DND-41 (cell line): ENCODE measurements at places on chromosomes 12 and 14.
A peak's percentile ranks its signal among the peaks of the same experiment; 100 is the strongest.

DNA sequence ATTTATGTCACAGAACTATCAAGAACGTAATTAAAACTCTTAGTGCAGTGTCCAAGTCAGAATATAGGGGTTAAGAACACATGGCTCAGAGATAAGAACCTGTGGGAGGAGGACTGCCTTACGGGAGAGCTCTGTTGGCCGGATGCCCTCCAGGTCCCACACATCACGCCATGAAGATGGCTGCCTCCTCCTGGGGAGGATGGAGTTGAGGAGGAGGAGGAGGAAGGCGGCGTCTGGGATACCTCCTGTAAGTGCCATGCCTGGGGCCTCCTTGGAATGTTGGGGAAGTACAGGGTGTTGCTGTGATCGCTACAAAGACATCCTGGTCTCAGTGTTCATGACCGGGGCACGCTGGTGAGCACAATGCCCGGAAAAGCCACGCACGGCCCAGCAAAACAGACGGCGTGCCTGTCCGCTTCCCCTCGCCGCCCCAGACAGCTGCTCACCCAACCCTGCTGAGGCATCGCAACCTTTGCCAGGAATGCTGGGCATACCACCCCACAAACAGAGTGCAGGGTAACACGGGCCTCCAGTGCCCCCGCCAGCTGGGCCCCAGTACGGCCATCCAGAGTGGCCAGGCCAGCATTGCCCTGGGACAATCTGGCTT, 28.7 kb upstream of the CD9 start:
- H3K27me3 ChIP-seq: no peaks in the 10 kb centered on the region
- H3K27ac ChIP-seq: no peak overlapping the region
- H3K36me3 ChIP-seq: no peaks in the 10 kb centered on the region
- no peak overlapping the region for H3K4me3 ChIP-seq
- H3K4me1 ChIP-seq: no peaks in the 10 kb centered on the region
- DNase-seq: no peak

GRCh38 chr14:95557832-95558231, 23.0 kb downstream of the GLRX5 start:
- H3K4me1 ChIP-seq: no peaks in the 10 kb centered on the region
- DNase-seq: no peak
- no peaks in the 10 kb centered on the region for H3K36me3 ChIP-seq
- H3K4me3 ChIP-seq: no peak overlapping the region

DNA sequence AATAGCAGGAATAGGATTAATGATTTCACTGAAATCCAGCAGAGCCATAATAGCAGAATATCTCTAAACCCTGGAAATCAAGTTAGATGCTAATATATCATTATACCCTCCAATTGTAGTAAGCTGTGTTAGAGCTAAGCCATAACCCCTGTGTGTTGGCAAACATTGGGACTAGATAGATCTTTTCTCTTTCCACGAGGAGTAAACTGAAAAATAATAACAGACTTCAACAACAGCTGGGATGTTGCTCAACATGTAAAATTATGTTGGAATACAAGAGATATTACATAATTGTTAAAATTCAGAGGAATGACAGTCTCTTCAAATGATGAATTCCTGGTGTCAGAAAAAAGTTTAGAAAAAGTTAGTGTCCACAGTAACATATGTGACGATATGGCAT, 383.8 kb downstream of the SNAPC1 start:
- no peak overlapping the region for H3K27ac ChIP-seq
- H3K36me3 ChIP-seq: no peaks in the 10 kb centered on the region
- no peak overlapping the region for H3K4me3 ChIP-seq
- no peak for DNase-seq
- H3K27me3 ChIP-seq: peaks cover 3% of the 10 kb centered on the region

DNA sequence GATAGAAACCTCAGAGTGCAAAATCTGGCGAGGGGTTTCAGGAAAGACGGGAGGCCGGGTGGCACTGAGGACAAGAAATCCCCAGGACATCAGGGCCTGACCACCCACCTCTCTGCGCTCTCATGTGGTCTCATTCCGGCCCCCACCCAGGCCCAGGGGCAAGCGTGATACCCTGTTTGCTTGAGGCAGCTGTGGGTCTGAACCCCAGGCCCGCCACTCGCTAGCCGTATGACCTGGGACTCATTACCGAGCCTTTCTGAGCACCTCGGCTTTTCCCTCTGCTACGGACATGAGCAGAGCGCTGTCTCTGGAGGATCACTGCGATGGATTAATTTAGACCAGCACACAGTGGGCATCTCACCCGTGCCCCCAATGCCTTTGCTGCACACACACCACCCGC, 25.5 kb upstream of the BCDIN3D start:
- H3K27ac ChIP-seq: no peak overlapping the region
- no peaks in the 10 kb centered on the region for H3K4me1 ChIP-seq
- no peak for DNase-seq
- H3K27me3 ChIP-seq: no peaks in the 10 kb centered on the region
- no peak overlapping the region for H3K4me3 ChIP-seq
- H3K36me3 ChIP-seq: no peaks in the 10 kb centered on the region

DNA sequence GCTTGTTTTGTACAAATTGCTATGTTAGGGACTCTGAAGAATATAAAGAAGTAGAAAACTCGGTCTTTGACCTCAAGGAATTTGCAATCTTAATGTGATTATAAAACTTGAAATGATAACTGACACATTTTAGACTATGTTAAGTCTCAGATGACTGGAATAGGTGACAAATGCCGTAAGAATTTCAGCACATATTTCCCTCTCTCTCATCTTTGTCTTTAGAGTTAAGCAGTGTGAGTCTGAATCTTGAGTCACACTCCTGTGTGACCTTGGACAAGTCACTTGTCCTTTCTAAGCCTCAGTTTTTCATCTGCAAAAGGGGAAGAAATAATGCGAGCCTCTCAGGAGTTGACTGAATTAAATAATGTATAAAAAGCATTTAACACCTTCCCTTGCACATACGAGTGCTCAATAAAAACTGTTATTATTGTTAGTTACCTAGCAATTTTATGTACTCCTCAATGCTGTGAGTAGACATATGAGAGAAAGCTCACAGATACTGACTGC, 103.7 kb downstream of the DYRK2 start:
- no peaks in the 10 kb centered on the region for H3K4me1 ChIP-seq
- no peaks in the 10 kb centered on the region for H3K27me3 ChIP-seq
- no peak overlapping the region for H3K27ac ChIP-seq
- H3K36me3 ChIP-seq: no peaks in the 10 kb centered on the region
- no peak overlapping the region for H3K4me3 ChIP-seq

DNA sequence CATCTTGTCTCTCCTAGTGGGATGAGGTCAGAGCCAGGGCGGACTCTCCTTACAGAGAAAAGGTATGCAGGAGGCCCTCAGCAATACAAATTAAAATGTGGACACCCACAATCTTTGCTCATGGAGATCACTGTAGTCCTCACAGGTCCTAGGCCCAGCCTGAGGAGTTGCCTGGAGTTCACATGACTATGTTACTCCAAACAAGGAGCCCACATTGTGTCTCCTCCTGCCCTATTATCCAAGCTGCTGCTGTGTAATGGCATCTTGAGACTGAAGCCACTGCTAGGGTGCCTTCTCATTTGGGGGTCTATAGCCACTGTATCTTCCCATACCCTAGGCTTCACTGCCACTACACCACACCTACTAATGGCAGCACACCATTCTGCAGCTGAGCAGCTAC, 11.0 kb downstream of the OR4K1 start:
- H3K27me3 ChIP-seq: no peaks in the 10 kb centered on the region
- no peaks in the 10 kb centered on the region for H3K36me3 ChIP-seq
- H3K4me1 ChIP-seq: no peaks in the 10 kb centered on the region
- H3K27ac ChIP-seq: no peak overlapping the region
- DNase-seq: no peak

- peak; percentile 12 for DNase-seq
- H3K27ac ChIP-seq: no peak overlapping the region
- no peak overlapping the region for H3K4me3 ChIP-seq
- peaks cover 5% of the 10 kb centered on the region; the same call in 1 of the 2 replicates for H3K4me1 ChIP-seq
Measured at GRCh38 chr14:68663385-68664076, 129.3 kb downstream of the ZFP36L1 start.

DNA sequence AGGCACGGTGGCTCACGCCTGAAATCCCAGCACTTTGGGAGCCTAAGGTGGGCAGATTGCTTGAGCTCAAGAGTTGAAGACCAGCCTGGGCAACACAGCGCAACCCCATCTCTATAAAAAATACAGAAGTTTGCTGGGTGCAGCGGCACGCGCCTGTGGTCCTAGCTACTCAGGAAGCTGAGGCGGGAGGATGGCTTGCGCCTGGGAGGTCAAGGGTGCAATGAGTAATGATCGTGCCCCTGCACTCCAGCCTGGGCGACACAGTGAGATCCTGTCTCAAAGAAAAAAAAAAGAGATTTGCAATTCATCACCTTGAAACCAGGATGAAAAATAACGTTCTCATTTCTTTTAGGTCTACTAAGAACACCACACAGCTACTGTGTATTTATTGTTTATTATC, 4.0 kb downstream of the STX2 start:
- no peak overlapping the region for H3K27ac ChIP-seq
- H3K36me3 ChIP-seq: no peaks in the 10 kb centered on the region
- H3K27me3 ChIP-seq: no peaks in the 10 kb centered on the region
- H3K4me3 ChIP-seq: no peak overlapping the region
- DNase-seq: no peak

GRCh38 chr12:101490286-101490920, 15.3 kb downstream of the SPIC start:
- H3K27me3 ChIP-seq: peaks cover 3% of the 10 kb centered on the region
- no peaks in the 10 kb centered on the region for H3K36me3 ChIP-seq
- H3K4me3 ChIP-seq: no peak overlapping the region
- no peak overlapping the region for H3K27ac ChIP-seq
- no peaks in the 10 kb centered on the region for H3K4me1 ChIP-seq

GRCh38 chr14:46325157-46325556, 326.4 kb downstream of the RPL10L start:
- no peak overlapping the region for H3K27ac ChIP-seq
- H3K27me3 ChIP-seq: no peaks in the 10 kb centered on the region
- H3K36me3 ChIP-seq: no peaks in the 10 kb centered on the region
- no peak for DNase-seq

- H3K36me3 ChIP-seq: no peaks in the 10 kb centered on the region
- H3K27me3 ChIP-seq: no peaks in the 10 kb centered on the region
- H3K4me3 ChIP-seq: no peak overlapping the region
- H3K27ac ChIP-seq: no peak overlapping the region
- no peaks in the 10 kb centered on the region for H3K4me1 ChIP-seq
- DNase-seq: no peak
Measured at GRCh38 chr12:65740506-65740872, 83.8 kb upstream of the HMGA2 start.

DNA sequence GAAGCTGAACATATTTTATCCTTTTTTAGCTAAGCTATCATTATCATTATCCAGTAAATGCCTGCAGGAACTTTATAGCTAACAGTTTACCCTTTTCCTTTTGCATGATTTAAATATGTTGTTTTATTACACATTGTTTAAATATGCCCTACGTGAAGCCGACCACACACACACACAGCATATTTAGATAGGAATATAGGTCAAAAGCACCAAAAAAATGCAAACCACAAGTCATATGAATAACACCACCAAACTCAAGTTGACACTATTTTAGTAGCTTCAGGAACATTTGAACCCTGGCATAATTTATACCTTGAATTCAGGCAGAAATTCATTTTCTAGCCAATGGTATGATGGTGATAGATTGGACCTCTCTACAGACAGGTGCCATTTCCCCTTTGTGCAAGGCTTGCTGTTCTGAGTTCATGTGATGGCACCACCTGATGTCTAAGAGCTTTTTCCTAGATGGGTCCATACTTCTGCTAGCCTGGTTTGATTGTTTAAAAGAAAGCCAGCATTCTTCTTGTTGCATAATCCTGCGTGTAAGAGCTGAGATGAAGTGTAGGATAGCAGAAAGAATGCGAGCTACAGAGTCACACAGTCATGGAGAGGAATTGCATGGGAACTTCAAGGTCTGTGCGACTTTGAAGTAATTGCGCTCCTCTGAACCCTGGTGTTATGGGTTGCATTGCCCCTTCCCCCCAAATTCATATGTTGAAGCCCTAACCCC, 454.8 kb upstream of the SOX5 start:
- H3K4me3 ChIP-seq: no peak overlapping the region
- H3K27me3 ChIP-seq: no peaks in the 10 kb centered on the region
- no peaks in the 10 kb centered on the region for H3K36me3 ChIP-seq
- H3K27ac ChIP-seq: no peak overlapping the region
- H3K4me1 ChIP-seq: peaks cover 19% of the 10 kb centered on the region
- DNase-seq: no peak

DNA sequence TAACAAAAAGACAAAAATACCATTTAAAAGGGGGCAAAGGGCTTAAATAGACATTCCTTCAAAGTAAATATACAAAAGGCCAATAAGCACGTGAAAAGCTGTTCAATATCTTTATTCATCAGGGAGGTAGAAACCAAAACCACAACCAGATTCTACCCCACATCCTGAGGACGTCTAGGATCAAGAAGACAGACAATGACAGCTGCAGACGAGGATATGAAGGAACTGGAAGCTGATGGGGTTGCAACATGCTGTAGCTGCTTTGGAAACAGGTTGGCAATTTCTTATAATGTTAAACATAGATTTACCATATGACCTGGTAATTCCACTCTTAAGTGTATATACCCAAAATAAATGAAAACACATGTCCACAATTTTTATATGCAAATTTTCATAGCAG, 85.1 kb upstream of the C14orf180 start:
- no peak overlapping the region for H3K4me3 ChIP-seq
- no peak overlapping the region for H3K27ac ChIP-seq
- H3K27me3 ChIP-seq: no peaks in the 10 kb centered on the region
- no peaks in the 10 kb centered on the region for H3K36me3 ChIP-seq
- no peaks in the 10 kb centered on the region for H3K4me1 ChIP-seq
- peak; percentile 50 for DNase-seq

DNA sequence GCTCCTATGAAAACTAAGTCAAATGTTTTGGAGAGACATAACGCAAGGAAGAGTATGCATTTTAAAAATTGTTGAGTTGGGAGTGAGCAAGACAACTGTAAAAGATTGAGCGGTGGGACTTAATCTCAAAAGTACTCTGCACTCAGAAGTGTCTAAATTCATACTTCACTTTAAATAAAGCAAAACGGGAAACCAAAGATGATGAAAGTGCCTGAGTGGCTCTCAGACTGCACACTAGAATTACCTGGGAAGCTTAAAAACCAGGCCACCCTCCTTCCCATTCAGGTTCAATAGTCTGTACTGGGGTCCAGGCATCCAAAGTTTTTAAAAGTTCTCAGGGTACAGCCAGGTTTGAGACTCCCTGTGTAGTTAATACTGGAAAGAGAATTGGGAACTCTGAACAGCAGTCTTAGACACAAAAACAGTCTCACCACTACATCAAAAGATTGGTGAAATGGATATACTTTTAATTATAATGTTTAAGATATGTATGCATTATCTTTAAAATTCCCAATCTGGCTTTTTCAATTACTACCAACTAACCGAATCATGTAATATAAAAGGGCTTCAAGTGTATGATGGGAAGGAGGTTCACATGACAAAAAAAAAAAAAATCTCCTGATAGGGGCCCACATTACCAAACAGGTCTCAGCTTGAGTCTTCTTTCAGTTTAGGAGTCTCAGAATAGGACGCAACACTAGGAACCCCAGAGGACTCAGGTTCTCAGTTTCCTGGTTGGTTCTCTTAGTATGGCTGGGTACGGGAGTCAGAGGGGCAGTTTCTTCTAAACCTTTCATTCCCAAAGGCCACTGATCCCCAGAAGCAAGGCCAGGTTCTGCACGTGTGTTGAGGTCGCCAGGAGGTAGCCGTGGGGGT, 1.0 kb downstream of the HOMEZ start:
- DNase-seq: no peak
- H3K4me1 ChIP-seq: peaks cover 24% of the 10 kb centered on the region
- H3K27me3 ChIP-seq: no peaks in the 10 kb centered on the region
- peak overlapping the region; percentile 76 for H3K27ac ChIP-seq
- H3K36me3 ChIP-seq: no peaks in the 10 kb centered on the region; the same call in 1 of the 2 replicates
